ENCODE measurements at places on chromosomes 1 and 21. TPM values are rescaled to one million over a fixed set of nuclear protein-coding genes. Genes with fewer than 3 reads are reported as not detected.

GPR161 gene
- 3.4 TPM for polyA plus RNA-seq

PRRX1 gene
- 2.2 TPM for polyA plus RNA-seq

IL10 gene
- 0.51 TPM for polyA plus RNA-seq

IGSF21 gene
- polyA plus RNA-seq: 0.06 TPM

GPR37L1 gene
- polyA plus RNA-seq: 0.05 TPM

CD1B gene
- 0.13 TPM for polyA plus RNA-seq

C1QA gene
- polyA plus RNA-seq: 14.6 TPM

CD34 gene
- polyA plus RNA-seq: 10.2 TPM
